COLO829 (cell line): ENCODE measurements at places on chromosomes 16 and 17.

DNA sequence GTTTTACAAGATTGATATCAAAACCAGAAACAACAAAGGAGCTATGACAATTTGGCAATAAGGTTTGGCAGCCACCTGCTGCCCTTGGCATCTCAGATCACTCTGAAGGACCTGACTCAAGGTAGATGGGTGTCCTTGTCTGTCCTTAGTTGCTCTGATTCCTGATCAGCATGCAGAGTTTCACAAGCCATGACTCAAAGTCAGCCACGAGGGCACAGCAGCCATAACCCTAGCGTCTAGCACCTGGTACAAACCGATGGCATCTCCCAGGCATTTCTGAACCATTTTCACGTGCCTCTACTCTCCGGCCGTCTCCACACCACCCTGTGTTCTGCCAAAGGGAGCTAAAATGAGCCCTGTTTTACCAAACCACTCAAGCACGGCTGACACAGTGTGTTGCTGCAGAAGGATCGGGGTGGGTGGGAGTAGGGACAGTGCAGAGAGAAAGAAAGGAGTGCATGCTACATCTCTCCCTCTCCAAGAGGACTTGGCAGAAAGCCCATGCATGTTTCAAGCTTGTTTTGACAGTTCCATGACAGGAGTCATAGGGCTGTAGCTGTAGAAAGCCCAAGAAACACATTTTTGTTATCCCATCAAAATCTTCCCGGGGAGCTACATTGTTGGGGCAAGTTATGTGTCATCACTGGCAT is 297.3 kb downstream of the ABCC12 start:
- DNase-seq = no peak

- DNase-seq = no peak
Measured at GRCh38 chr16:23081675-23082119, 67.6 kb downstream of the USP31 start.

- DNase-seq = no peak
Measured at GRCh38 chr17:30368912-30369720, 9.6 kb upstream of the CPD start.

- DNase-seq = no peak
Measured at GRCh38 chr17:57668332-57668731, 76.8 kb downstream of the CCDC182 start.

GRCh38 chr17:38853292-38854219 is at the start of gene RPL23:
Gene RPL23 (minus strand): TSS chr17:38853721. CDS start chr17:38853710, 11 bp downstream.
- DNase-seq = peak; percentile 95

DNA sequence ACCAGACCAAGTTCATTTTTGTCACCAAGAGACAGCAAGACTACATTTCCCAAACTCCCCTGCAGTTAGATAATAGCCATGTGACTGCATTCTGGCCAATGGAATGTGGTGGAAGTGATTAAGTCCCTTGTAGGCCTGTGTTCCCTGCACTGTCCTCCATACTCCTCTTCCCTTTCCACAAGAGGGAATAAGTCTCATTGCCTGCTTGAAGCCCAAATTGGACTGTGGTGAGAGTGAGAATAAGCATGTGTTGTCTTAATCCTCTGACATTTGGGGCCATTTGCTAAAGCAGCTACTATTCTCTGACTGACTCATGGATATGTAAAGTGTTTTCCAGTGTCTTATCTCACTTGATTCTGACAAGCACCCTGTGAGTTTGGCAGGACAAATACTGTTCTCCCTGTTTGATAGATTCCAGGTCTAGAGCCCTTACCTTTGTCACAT is 20.7 kb downstream of the PIK3R6 start:
- peak; percentile 66 for DNase-seq

DNA sequence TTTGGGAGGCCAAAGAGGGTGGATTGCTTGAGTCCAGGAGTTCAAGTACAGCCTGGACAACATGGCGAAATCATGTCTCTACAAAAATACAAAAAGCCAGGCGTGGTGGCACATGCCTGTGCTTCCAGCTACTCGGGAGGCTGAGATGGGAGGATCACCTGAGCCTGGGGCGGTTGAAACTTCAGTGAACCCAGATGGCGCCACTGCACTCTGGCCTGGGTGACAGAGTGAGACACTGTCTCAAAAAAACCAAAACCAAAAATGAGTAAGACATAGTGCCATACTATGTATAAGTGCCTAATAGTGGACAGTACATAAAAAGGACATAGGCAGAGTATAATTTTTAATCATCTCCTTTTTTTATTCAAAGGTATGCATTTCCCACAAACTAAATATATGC is 4.0 kb downstream of the CTC1 start:
- no peak for DNase-seq

DNA sequence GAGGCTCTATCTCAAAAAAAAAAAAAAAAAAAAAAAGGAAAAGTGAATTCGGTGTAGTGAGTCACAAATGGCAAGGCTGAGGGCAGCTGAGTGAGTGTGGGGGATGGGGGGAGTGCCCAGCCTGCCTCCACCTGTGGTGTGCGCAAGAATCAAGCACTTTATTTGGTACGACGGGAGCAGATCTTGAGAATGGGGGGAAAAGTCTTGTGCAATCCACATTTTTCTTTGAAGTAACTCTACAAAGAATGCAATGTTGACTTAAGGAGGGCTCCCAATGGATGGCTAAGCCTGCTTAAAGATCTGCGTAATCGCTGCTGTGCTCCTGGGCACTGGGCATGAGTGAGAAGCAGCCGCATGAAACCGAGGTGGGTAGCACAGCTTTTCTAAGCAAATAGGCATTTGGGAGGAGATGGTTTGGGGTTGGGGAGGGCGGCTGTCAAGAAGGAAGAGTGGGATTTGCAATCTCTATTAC is 28.2 kb downstream of the ATP2C2 start:
- no peak for DNase-seq

- DNase-seq = no peak
Measured at GRCh38 chr16:83040174-83040573, 413.4 kb downstream of the CDH13 start.

DNA sequence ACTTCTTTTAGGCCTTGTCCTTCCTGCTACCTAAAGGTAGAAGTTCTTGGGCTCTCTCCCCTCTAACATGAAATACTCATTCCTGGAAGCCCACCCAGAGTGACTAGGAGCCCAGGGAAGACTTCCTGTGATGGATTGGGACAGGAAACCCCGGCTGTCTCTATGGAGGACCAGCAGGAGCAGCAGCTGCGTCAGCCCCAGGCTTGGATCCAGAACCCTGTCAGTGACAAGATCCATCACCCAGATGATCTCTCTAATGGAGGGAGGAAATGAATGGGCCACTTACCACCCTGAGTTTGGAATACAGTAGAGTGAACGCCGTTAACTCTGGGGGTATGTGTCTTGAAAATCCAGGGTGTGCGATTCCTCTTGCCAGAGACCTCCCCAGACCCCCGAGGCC is 195.7 kb upstream of the WSCD1 start:
- DNase-seq = no peak

DNA sequence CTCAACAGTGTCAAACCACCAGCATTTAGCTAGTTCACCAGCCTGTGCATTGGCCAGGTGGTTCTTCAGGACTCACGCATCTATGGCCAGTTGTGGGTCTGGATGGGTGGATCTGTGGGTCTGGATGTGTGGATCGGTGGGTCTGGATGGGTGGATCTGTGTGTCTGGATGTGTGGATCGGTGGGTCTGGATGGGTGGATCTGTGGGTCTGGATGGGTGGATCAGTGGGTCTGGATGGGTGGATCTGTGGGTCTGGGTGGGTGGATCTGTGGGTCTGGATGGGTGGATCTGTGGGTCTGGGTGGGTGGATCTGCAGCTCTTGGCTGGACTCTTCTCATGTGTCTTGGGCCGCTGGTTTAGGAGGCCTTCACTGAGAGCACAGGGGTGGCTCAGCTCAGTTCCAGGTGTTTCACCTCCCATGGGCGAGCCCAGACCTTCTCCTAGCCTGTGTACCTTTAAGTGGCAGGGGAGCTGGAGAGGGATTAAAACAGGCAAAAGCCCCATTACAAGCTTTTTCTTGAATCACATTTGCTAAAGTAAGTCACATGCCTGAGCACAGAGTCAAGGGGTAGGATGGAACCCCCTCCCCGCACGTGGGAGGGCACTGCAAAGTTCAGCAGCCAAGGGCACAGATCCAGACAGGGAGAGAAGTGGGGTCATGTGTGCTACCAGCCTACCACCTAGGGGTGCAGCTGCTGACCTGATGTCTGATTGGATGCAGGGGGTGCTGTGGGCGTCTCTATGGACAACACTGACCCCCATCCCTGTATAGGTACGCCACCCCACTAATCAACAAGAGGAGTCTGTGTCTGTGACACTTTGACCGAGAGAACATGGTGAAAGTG is 3.4 kb upstream of the NUBP1 start:
- DNase-seq = no peak

DNA sequence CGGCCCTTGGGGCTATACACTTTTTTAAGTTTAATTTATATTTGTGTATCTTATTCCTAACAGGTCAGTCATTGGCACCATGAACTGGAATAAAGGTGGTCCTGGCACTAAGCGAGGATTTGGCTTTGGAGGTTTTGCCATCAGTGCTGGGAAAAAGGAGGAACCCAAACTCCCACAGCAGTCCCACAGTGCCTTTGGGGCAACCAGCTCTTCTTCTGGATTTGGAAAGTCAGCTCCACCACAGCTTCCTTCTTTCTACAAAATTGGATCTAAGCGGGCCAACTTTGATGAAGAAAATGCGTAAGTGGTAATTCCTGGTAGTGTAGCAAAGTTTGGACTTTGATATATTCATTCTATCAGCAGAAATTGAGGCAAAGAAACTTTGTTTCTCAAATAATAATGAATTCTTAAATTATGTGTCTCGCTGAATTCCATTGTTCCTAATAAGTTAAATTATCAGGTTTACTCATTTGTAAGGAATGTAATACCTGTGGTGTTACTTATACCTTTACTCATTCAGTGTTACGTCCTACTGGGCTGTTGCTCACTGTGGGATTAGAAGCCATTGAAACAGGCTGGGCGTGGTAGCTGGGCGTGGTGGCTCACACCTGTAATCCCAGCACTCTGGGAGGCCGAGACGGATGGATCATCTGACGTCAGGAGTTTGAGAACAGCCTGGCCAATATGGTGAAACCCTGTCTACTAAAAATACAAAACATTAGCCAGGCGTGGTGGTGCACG is 13.2 kb downstream of the DDX42 start:
- no peak for DNase-seq

- DNase-seq = no peak
Measured at GRCh38 chr16:7992616-7993015, 597.7 kb downstream of the TMEM114 start.

GRCh38 chr17:44308865-44309264 is 464 bp downstream of the RUNDC3A start:
- no peak for DNase-seq

- DNase-seq = no peak
Measured at GRCh38 chr17:57541472-57542394, 203.4 kb downstream of the CCDC182 start.

- DNase-seq = no peak
Measured at GRCh38 chr17:48439875-48440505, 10.0 kb upstream of the SKAP1 start.

DNA sequence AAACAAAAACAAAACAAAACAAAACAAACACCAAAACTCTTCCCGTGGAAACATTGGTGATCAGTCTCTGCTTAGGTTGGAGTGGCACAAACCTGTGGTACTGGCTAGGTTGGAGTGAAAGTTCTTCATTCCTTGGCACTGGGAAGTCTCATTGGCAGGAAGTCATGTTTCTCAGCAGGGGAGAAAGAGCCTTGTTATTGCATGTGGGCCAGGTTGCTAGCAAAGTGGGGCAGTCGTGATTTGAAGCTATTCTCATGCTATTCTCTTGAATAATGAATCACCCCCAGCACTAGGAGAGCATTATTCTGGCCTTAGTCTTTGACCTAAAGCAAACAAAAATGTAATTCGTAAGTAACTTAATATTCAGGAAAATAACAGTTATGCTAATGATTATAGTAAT is 24.3 kb upstream of the B4GALNT2 start:
- no peak for DNase-seq

DNA sequence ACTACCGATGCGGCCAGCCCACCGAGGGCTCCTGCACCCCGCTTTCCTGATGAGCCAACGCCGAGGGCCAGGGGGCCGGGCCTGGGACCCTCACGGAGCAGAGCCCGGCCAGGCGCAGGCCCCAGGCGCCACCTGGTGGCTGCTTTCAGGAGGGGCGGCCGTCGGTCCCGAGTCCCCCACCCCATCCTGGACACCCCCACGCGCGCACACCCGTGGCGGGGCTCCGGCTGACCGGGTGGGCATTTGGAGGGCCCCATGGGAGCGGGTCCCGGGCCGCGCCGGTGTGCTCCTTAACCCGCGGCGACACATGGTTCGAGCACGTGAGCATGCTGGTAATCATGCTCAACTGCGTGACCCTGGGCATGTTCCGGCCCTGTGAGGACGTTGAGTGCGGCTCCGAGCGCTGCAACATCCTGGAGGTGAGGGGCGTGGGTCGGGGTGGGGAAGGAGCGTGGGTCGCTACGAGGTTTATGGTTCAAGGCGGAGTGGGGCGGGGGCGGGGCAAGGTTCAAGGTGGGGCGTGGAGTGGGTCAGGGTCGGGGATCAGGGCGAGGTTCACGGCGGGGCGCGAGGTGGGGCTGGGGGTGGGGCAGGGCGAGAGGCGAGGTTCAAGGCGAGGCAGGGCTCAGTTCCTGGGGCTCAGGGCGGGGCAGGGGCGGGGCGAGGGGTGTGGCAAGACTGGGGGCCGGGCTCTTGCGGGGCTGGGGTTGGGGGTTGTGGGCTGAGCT is 30.2 kb downstream of the TPSG1 start:
- DNase-seq = no peak

DNA sequence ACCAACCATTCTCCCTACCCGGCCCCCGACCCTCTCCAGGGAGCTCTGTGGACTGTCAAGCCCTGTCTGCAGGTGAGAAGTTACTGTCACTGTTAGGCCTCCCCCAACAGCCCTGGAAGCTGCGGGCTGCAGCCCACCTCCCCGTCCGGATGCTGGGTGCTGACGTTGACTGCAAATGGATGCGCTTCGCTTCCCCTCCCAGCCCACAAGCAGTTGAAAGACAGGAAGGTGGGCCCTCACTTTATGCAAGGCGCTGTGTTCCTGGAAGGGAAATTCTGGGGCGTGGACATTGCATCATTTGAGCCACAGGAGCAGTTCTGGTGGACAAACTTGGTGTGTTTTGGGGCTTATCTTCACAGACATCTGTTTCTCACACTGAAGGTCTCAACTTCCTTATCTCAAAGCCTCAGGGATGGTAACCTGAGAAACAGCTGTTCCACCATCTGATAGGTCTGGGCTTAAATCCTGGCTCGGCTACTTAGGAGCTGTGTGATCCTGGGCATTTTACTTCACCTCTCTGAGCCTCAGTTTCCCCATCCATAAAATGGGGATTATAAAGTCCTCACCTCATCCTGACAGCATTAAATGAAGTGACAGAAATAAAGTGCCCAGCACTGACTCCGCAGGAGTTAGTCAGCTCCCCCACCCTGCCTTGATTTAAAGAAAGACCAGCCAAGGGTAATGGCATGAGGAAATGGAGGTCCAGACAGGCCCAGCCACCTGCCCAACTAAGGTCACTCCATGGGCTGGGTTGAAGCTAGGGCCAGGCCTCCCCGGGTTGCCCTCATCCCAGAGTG is 4.6 kb upstream of the DRC7 start:
- DNase-seq = no peak
